Activated gamma-delta T cell treated with Interleukin-2 at 50 U/mL for 16 hours (primary cell): ENCODE measurements at places on chromosomes 7 and 10.

DNA sequence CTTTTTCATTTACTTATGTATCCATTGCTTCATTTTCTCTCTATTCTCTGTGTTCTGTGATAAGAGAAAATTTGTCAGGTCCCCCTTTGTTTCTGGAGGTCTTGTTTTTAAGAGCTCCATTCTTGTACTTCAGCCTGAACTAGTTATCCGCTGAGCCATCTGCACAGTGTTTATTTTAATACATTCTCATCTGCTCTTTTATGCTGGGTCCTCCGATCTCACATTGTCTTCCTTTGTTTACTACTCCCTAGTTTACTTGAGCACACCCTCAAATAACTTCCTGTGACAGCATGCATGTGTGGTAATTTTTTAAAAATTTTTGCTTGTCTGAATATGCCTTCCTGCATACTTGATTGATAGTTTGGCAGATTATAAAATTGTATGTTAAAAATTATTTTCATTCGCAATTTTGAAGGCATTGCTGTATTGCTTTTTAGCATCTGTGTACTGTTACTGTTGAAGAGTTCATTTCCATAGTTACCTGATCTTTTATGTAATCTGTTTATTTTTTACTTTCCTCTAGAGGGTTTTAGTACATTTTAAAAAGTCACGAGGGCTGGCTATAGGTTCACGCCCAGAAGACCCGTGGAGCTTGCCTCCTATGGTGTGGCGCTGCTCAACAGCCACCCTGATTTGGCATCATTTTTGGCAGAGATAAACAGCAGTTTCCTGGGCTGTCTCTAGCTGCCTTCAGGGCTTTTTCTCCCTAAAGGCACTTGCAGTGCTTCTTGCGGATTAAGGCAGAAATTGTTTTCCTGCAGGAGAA lies 31.9 kb downstream of the RSBN1L start:
- DNase-seq = peak; percentile 13

DNA sequence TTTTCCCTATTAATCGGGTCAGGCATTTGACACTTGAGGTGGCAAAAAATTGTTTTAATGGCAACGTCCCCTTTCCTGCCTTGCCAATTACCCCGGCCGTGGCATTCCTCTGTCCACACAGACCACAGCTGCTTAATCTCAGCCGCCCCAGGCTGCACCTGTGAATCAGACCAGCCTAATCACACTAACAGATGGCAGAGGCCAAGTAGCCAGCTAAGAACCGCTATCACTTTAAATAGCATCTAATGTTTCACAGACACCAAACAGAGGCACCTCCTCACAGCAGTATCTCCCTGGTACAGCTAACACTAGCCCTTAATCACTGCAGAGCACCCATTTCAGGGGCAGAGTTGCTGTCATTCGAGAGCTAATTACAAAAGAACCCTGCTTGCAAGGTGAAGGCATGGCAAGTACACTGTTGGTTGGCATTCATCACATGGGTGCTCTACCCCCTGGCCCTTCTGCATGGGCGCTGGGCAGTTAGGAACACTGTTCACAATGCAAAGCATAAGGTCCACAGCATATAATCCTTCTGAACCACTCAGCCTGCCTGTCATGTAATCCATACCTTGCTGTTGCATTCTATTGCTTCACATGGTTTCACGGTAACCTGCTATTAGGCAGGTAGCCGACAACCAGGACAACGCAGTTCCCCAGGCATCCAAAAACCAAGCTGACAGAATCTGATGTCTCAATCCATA lies 38.8 kb downstream of the FGFR2 start:
- no peak for DNase-seq

DNA sequence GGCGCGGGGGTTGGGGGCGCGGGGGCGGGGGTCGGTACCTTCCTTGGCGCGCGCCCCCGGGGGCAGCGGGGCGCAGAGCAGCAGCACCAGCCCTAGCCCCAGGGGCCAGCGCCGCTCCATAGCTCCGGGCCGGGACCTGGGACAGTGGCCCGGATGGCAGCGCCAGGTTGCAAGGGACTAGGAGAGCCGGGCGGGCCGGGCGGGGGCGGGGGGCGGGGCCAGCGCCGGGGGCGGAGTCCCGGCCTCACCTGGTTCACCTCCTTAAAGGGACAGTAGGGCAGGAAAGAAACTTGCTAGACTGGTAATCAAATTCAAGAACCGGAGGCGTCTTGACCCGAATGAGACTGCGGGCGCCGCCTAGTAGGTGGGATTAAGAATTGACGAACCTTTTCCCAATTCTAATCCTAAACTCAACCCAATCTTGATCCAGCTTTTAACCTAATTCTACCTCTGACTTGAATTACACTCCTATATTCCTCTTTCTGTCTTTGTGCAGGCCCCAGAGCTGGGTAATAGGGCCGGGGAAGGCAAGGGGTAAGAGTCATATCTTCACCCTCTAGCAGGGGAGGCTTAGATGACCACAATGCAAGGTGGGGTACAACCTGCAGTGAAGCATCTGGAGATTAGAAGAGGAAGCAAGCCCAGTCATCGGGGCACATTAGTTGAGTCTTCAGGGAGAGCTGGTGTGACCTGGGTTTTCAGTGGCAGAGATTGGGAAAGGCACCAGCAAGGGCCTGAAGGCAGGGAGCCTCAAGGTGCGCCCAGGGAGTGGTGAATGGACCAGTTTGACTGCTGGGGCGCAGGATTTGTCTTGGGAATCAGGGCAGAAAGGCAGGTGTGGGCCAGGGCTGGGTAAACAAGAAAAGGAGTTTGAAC lies at the start of gene EPHA1:
EPHA1 (minus strand) TSS at position 171 of the 876 bp plus-strand sequence; CDS start at position 120, 51 bp downstream.
- DNase-seq = peak; percentile 38

- DNase-seq = no peak
Measured at GRCh38 chr10:72702868-72703581, 11.1 kb downstream of the MCU start.

DNA sequence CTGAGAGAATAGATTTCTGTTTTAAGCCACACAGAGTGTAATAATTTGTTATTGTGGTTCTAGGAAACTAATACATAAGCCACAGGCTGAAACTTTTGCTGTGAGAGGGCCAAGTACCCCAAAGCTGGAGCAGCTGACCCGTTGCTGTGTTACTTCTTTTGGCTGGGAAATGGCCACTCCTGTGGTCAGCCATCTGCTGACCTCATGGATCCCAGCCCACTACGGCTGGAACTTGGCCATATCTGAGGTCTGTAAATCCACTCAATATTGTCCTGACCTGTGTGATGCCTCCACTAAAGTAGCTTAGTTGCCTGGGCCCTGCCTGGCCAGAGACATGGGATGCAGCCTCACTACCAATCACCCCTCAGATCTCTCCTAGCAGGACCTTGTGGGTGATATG lies 17.4 kb upstream of the LOXL4 start:
- no peak for DNase-seq

DNA sequence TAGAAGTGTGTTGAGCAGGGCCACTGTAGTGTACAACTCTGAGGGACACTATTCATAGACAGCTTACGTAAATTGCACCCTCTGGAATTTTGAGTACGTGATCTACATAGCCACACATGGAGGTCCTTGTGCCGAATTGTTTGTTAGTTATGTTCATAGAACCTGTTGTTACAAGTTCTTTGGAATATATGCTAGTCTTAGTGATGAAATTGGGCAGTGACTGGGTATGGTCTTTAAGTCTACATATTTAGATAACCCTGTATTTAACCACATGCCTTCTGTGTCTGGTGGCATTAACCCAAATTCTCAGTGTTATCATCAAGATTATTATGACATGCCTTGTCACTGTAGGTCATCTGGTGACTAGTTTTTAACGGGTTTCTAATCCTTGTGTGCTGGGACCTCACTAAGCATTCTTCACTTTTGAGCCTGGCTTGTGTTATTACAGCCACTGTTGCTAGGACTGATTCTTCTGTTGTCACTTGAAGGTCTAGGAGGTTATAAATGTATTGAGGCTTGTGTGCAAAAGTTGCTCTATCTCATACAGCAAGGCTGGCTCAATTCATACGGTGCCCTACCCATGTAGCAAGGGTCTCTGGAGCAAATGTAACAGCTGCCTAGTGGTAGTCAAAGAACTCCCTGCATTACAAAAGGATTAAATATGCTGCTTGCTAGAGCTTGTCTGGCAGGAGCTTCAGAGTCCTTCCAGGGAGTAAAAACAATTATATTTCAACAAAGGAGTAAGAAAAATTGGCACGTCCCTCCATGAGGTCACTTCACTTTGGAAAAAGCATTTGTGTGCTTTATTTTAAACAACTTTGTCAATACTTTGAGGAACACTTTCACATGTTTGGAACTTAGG lies 65.4 kb downstream of the CDK14 start:
- no peak for DNase-seq

GRCh38 chr7:139913845-139914135 lies 84.7 kb downstream of the TBXAS1 start:
- no peak for DNase-seq

DNA sequence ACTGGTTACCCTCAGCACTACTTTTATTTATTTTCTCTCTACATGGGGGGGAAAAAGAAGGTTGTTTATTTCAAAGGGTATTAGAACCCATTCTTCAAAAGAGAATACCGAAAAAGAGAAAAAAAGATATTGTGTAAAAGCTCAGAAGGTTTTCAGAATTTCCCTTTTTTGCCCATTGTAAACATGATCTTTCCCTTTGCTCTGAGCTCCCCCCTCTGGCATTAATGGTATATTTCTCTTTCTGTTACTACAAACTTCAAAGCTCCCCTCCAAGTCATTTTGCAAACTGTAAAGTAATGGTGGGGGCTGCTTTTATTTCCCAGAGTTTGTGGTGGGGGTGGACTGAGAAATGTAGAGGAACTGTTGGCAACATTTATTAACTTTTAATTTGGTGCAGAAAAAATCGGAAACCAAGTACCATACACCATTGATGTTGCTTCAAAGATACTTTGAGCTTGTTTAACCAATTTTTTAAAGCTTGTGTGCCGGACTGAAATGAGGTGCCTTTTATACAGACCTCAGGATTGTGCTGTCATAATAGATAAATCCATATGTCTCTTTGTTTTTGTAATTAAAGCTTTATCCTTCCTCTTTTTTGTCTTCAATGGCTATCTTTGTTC lies 181.5 kb downstream of the EXOC4 start:
- DNase-seq = no peak

DNA sequence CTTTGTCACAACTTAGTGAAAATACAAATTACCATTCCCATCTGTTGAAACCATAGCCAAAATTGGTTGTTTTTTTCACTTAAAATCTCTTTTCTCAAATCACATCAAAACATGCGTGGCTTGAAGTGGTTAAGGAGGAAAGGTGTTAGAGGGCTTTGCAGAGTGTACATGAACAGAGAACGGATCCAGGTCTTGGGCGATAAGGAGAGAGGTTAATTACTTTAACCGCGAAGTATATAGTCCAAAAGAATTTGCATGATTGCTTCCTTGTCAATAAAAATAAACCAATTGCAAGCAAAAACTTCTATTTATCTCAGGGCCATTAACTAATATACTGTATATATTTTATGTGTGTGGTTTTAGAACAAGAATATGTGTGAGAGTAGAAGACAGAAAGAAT lies 813.9 kb upstream of the SORCS1 start:
- no peak for DNase-seq

DNA sequence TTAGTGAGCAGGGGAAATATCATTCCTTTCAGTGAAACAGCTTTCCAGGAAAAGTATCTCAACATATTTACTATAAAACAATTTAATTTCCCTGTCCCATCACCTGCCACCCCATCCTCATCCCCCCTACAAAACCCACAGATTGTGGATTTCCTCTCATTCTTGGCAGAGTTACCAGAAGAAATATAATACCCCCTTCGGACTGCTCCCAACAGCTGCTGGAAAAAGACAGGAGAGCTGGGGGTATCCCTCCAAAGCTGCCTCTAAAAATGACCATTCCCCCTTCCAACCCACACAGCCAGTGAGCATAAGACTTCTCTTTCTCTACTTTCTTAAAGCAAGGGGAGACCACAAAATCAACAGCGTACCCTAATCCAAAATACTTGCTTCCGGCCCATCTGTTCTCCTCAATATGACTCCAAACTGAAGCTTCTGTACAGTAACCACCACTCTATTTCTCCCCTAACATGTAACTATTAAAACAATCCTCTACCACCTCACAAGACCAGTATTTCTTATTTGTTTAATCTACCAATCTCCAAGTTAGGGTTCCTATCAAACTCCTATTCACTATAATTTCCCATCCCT lies 7.8 kb downstream of the FBXW4 start:
- DNase-seq = no peak

DNA sequence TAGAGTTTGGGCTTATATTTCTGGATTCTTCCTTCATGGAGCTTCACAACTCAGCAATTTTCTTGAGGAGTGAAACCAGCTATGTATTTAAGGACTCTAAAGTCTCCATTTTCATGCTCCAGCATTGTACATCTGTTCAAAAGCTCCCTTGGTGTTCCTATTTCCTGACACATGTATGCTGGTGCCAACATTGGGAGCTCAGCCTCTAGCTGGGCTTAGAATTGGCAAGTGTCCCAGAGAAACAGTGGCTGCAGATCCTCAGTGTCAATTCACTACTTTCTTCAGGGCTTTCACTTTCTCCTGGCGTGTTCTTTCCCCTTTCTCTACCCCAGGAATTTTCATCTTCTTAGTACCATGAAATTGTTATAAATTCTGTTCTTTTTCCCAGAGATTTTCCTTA lies 103.1 kb downstream of the ZNF467 start:
- DNase-seq = no peak

GRCh38 chr7:107169120-107170050 lies 582 bp downstream of the HBP1 start:
- peak; percentile 78 for DNase-seq

DNA sequence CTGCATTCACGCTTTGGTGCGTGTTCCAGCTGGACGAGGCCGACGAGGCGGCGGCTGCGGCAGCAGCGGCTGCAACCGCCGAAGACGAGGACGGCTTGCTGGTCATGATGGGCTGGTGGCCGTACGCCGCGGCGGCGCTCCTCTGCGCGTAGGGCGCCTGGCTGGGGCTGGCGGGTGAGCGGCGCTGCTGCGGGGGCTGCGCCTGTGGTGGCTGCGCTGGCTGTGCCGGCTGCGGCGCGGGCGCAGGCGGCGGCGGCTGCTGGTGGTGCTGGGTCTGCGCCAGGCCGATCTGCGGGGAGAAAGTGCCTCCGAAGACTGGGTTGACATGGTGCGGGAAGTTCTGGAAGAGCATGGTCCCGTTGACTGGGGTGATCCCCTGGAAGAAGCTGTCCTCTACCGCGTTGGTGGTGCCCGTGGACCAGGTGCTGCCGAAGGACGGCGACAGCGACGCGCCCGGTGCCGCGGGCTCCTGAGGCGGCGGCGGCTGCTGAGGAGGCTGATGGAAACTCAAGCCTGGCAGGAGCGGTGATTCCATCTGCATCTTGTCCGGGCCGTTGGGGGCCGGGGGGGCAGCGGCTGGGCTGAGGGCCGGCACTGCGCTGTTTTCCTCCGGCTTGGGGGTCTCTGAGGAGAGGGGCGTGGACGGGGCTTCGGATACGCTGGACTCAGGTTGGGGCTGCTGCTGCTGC lies 51.1 kb downstream of the CPEB3 start:
- DNase-seq = peak; percentile 19

DNA sequence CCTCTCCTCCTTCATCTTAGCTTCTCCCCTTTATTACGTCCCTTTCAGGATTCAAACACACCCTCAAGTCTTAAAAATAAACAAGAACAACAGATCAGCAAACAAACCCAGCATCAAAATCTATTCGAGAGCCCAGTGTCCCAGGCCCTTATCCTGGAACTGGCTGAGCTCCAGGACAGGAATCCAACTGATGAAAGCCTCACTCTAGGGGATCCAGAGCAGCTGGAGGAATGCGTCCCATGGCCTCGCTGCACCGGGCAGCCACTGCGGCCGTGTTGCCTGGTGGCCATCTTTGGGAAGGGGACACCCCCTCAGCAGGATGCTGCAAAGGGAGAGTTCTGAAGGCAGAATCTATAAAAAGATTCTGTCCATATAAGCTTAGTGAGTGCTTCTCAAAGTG lies 156.5 kb upstream of the BMPER start:
- no peak for DNase-seq

- DNase-seq = no peak
Measured at GRCh38 chr7:19011212-19011611, 106.2 kb downstream of the TWIST1 start.

- no peak for DNase-seq
Measured at GRCh38 chr7:78490524-78490923, 692.0 kb downstream of the PHTF2 start.
